ENCODE measurements at places on chromosomes 11 and 22.

DNA sequence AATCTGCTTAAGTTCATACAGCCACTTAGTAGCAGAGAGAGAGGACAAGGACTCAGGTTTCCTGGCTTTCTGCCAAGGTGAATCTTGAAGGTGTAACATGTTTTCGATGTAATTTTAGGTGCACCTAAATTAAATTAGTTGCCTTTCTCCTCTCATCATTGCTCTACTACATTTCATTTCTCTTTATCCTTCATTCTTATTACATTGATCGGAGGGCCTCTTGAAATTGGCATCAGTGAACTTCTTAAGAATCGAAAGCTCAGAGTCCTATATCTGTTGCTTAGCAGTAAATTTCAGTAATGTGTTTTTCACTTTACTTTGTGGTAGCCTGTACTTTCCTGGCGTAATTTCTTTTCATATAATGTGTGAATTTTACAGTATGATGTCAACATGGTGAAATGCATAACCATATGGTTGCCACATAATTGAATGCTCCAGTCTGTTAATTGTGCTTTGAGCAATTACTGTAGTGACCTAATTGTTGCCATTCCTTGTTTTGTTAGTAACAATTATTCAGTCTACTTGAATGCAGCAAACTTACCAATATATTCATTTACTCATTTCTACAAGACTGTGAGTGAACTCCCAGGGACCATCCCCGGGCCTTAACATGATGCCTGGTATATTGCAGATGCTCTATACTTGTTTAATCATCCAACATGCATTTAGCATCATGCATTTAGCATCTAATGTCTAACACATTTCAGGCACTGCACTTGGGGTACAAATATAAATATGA lies 138.1 kb downstream of the MAML2 start:
- DNase-seq: no peak

GRCh38 chr22:49228431-49229037 lies 599.1 kb downstream of the BRD1 start:
- no peak for DNase-seq

- no peak for DNase-seq
These were observed 58.2 kb upstream of the LRRC55 start for GRCh38 chr11:57123590-57123989.

DNA sequence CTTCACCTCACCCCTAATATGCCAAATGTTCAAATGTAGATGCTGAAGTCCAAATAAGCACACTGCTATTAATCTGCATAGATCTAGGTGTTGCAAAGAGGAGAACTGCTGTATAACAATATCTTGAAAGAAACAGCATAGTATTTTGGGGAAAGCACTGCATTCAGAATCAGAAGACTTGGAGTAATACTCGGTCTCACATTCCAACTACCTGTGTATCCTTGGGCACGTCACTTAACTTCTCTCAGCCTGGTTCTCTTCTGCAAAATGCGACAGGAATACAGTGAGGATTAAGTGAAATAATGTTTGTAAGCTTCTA lies 332 bp upstream of the HMGXB4 start:
- no peak for DNase-seq

GRCh38 chr11:65055538-65055937 lies 2.8 kb downstream of the NAALADL1 start:
- DNase-seq: no peak

DNA sequence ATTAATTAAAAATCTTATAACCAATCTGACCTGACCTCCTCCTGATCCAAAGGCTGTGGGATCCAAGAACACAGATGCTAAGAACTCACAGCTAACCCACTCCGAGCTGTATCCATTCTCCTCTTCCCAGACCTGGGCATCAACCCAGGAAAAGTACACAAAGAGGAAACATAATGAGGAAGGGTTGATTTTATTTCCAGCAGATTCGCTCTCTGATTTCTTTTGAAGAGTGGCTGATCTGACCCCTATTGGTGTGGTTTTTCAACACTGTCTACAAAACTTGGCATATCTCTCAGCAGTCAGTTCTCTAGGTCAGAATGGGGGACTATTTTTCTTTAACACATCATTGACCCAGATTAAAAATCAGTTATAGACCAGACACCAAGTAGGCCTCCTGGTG lies 201.9 kb upstream of the UBASH3B start:
- no peak for DNase-seq
